ENCODE measurements at places on chromosomes 11 and 22.

DNA sequence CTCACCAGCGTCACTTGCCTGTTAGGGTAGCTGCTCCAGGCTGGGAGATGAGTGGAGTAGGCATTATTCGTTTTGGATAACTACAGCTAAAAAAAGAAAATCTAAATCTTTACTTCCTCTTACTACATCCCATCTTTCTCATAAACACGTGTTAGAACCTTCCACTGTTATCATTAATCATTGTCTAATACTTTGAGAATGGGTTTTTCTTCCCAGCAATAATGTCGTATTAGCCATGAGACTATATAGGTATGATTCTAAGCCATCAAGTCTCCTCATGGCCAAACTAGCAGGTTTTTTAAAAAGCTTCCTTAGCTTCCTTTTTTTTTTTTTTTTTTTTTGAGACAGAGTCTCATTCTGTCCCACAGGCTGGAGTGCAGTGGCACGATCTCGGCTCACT is 3.9 kb upstream of the TEF start:
- DNase-seq: no peak

DNA sequence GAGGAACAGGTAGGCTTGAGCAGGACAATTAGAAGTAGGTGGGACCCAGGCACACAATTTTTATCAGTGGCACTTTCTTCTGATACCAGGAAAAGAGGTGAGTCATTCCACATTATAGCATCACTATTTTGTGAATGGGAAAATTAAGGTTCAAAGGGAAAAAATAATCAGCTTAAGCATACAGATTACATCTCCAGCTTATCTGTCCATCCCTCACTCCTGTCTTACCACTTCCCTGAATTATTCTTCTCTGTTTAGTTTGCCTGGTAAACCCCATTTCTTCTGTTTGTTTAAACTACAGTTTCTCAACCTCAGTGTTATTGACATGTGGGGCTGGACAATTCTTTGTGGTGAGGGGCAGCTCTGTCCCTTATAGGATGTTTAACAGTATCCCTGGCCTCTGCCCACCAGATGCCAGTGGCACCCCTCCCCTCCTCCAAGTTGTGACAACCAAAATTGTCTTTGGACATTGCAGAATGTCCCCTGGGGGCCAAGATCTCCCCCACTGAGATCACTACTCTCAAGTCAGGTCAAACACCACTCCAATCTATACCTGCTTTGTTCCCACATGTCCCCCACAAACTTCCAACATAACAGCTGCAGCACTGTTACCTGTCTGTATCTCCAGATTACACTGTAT is 8.5 kb upstream of the XBP1 start:
- DNase-seq: no peak

DNA sequence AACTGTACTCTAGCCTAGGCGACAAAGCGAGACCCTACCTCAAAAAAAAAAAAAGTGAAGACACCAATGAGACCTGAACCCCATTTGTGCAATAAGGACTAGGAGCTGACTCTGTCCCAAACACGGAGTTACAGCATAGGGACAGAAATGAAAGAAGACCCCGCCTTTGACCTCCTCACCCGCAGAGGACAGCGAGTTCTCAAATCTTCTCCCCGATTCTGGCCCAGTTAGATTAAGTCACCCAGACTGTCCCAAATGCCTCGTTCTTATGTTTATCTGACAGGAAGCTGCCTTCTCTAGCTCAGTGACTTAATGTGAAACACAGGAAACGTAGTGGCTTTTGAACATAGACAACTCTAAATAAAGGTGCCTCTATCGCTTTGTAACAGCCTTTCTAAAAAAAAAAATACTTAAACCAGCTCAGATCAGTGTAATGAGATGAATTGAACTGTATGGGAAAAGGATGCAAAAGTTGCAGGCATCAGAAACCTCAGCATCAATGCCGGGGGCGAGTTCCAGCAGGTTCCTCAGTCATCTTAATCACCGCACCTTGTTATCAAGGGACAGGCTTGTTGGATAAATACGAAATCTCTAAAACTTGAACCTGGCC is 10.6 kb downstream of the MYH9 start:
- no peak for DNase-seq

DNA sequence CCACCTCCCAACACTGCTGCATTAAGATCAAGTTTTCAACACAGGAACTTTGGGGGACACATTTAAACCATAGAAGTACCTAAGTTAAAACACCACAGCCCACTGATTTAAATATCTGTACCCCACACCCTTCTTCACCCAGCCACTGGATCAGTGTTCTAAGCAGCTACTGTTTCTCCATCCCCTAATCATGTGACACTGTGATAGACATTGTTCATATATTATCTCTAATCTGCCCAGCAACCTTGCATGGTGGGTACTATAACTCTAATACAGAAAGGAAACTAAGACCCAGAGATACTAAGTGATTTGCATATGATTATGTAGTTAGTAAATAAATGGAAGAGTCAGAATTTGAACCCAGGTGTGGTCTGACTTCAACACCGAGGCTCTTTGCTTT is 70.5 kb upstream of the NNMT start:
- DNase-seq: no peak

DNA sequence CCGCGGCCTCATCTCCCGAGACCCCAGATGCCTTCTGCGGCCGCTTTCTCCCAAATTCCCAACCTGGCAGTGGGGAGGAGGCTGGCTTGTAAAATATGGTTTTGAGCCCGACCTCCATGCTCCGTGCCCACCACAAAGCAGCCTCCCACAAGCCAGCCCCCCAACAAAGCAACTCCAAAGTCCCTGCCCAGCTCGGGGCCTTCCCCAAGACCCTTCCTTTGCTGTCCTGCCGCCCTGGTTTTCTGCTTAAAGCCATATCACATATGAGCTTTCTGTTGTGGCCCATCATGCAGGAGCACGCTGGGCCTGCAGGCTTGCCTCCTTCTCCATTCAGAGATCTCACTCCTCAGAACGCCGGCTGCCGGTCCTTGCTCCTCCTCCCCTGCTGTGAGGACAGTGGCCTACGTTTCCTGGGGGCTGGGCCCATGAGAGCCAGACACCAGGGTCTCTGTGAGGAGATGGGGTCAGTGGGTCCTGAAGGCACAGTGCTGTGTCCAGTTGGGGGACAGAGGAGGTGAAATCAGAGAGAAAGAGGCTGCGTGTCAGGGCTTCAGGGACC is 680.0 kb downstream of the BRD1 start:
- no peak for DNase-seq

GRCh38 chr22:20442485-20443284 is 5.1 kb upstream of the SCARF2 start:
- DNase-seq: no peak

- DNase-seq: peak; percentile 30
Observed at GRCh38 chr11:59173080-59173963, 1.4 kb downstream of the DTX4 start.

DNA sequence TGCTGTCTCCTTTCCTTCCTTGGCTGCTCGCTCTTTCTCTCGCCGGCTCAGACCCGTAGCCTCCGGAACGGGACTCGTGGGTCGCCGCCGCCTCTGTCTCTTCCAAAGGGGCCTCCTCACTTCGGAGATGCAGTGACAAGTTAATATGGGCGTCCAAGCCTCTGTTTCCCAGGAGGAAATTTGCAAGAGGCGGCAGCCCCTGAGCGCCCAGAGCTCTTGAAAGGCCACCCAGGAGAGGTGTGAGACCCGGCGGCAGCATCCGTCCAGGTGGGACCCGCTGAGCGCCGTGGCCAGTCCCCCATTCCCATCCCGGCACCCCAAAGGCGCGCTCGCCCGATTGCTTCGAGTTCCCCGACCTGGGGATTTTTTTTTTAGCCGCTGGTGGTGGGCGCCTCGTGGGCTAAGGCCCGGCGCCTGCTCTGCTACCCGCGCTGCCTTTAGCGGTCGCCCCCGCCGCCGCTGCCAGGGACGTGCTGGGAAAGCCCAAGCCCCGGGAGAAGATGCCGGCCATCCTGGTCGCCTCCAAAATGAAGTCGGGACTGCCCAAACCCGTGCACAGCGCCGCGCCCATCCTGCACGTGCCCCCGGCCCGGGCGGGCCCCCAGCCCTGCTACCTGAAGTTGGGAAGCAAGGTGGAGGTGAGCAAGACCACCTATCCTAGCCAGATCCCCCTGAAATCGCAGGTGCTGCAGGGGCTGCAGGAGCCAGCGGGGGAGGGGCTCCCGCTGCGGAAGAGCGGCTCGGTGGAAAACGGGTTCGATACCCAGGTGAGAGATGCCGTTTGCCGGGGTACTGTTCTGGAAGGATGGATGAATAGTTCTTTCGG is 772 bp downstream of the NAV2 start:
- DNase-seq: no peak

- DNase-seq: no peak
Observed at GRCh38 chr11:49208006-49208721, at the start of gene FOLH1. FOLH1 (minus strand) TSS chr11:49208602; CDS start chr11:49208409, 193 bp downstream.

DNA sequence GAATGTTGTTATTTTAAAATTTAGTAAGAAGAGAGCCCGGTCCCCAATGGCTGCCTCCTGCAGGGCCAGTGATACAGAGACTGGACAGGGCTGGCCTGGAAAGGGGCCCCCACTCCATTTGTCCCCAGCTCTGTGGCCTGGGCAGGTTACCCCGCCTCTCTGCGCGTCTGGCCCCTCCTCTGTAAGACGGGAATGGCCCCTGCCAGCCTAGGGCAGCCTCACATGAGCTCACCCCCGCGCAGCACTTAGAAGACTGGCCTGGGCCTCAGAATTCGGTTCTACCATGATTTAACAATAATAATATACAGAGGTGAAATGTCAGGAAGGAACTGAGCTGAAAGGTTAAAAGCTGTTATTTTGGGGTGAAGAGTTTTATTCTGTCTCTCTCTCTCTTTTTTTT is 1.3 kb downstream of the APOBEC3G start:
- DNase-seq: no peak

GRCh38 chr22:49392841-49393510 is 434.7 kb downstream of the BRD1 start:
- no peak for DNase-seq

GRCh38 chr11:133910101-133910500 is 46.7 kb downstream of the IGSF9B start:
- no peak for DNase-seq

- DNase-seq: peak; percentile 79
Observed at GRCh38 chr11:95375451-95375850, 144.4 kb upstream of the SESN3 start.

- DNase-seq: no peak
Observed at GRCh38 chr11:125470355-125470754, 25.7 kb downstream of the FEZ1 start.

GRCh38 chr11:109123816-109124787 is 297.9 kb upstream of the C11orf87 start:
- peak; percentile 54 for DNase-seq

DNA sequence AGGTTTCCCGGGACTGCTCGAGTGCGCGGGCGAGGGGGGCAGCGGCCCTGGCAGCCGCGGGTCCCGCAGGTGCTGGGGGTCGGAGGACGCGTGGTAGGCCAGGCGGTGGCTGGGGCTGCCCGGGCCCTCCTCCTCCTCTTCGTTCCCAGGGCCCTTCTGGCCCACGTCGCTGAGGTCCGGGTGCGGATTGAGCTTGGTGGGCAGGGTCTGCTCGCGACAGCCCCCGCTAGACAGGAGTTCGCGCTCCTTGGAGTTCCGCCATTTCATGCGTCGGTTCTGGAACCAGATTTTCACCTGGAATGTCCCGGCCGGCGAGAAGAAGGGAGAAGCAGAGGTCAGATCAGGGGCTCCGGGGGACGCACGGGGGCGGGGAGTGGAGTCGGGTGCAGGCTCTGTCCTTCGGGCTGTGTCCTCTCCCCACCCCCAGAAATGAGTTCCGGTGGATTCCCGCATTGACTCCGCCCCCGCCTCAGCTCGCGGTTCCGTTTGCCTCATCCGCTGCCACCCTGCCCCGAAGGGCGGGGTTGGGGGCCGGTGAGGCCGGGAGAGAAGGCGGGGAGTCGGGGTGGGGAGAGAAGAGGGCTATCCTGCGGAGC is 3.9 kb downstream of the DBX1 start:
- DNase-seq: no peak

All from fibroblast of lung (primary cell).